Camera-type eye (tissue), 1 donor: ENCODE measurements at places on chromosomes 16 and 17. TPM values are rescaled to one million over a fixed set of nuclear protein-coding genes. Genes with fewer than 3 reads are reported as not detected.

Gene MED9
- 26.4 TPM for total RNA-seq

Gene PRDM7
- not detected for total RNA-seq

Gene LDHD
- 6.6 TPM for total RNA-seq

Gene TERB1
- not detected for total RNA-seq

Gene KRTAP3-1
- total RNA-seq, result not detected

Gene OSBPL7
- total RNA-seq, result 13.7 TPM

Gene OR2C1
- 0.99 TPM for total RNA-seq

Gene PDF
- total RNA-seq, result 18.0 TPM

Gene HS3ST2
- 1.6 TPM for total RNA-seq

Gene CCDC40
- 11.0 TPM for total RNA-seq

Gene SOST
- total RNA-seq, result 0.22 TPM

Gene IGSF6
- 0.99 TPM for total RNA-seq

Gene MAF
- 34.6 TPM for total RNA-seq

Gene ZNF689
- total RNA-seq, result 8.2 TPM

Gene REXO5
- total RNA-seq, result 9.1 TPM

Gene CPD
- 103 TPM for total RNA-seq

Gene MT1A
- not detected for total RNA-seq

Gene UBE2Z
- 57.8 TPM for total RNA-seq

Gene RPTOR
- total RNA-seq, result 43.5 TPM

Gene CCL4L2
- 5.4 TPM for total RNA-seq

Gene FAM171A2
- 52.0 TPM for total RNA-seq

Gene AKAP1
- 24.7 TPM for total RNA-seq

Gene JUP
- 104 TPM for total RNA-seq

Gene TMC8
- total RNA-seq, result 4.8 TPM

Gene KRT36
- total RNA-seq, result not detected
